Memory B cell (primary cell): ENCODE measurements at places on chromosomes 16 and 17.

DNA sequence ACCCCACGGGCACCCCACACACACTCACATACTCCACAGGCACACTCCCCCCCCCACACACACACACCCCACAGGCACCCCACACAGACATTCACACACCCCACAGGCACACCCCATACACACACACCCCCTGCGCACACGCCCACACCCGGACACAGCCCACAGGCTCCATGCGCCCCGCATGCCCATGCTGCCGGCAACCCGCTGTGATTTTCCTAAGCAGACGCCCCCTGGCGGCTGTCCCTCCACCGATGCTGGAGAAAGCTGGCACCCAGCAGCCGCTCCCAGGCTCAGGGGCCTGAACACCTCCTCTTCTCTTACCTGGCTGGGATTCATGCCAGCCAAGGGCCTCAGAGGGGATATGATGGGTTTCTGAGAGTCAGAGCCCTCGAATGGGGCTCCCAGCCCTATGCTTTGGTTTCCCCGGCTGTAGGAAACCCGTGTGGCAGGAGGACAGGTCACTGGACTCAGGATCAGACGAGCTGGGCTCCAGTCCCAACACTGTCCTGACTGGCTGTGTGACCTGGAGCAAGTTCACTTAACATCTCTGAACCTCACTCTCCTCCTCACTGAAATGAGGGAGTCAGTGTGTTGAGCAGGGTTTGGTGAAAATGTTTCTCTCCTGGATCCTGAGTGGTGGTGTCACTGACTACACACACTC, 19.6 kb upstream of the TNFRSF13B start:
- DNase-seq = peak; percentile 82

DNA sequence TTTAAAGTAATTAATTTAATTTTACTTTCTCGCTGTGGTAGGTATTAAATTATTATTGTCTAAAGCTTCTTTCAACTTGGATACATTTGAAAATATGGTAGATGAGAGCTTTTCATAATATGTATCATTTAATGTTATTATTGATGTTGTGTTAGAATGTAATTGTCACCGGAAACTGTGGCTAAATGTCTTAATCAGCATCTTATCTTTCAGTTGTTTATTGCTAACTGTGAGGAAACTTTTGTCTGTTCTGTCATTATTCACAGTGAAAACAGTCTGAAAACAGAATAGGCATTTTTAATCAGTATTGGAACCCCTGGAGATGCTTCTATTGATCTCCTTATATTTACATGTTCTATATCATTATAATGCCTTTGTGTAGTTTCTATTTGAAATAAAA, 120.7 kb downstream of the STXBP4 start:
- no peak for DNase-seq

DNA sequence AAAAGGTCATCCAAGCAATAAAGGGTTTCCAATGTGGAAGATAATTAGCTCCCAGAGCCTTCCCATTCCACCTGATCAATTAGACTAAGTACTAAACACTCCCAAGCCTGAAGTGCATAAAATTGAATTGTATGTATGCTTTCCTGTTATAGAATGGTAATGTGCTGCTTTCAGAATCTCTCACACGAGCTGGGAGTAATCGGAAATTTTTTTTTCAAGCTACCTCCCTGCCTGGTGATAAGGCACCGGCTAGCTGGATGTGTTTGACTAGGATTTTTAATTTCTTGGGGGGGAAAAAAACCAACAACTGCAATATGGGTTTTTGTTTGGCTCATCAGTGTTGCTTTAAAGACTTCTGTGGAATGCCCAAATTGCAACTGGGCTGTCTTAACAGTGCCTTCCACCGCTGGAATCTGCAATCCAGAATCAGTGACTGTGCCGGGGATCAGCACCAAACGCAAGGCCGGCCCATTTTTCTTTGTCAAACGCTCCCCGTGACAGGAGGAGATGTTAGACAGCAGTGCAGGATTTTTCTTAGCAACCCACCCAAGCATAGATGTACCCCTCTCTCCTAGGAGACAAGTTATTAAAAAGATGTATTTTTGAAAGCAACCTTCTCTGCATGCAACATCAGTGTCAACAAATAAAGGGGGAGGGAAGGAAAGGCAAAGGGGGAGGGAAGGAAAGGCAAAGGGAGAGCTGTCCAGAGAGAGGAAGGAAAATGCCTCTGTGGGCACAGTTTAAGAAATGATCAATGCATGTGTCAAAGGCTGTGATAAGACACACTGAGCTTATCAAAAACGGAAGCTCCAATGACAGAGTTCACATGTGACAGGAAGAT, 387.2 kb downstream of the NPIPA8 start:
- no peak for DNase-seq

DNA sequence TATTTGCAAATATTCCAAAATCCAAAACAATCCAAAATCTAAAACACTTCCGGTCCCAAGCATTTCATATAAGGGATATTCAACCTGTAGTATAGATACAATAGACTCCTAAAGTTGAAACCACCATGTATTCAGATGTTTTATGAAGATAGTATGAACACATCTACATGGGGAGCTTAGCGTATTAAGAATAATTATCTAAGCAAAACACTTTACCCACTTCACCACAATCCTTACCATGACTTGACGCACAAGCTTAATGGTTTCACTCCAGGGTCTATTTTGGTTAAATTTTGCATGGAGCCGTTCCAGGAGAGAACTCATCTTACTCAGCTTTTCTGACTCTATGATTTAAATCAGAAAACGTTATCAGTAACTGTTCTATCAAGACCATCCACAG, 3.5 kb downstream of the MED1 start:
- no peak for DNase-seq

DNA sequence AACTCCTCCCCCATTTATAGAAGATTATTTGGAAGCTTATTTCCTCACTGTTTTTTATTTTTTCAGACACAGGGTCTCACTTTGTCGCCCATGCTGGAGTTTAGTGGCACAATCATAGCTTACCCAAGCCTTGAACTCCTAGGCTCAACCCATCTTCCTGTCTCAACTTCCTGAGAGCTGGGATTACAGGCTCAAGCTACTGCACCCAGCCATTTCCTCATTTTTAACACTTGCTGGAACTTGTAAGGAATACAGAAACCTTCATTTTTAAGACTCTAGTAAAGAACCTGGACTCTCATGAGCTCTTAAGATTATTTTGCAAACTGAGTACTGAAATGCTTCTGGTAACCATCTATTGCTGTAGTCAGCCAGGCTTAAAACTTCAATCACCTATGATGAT, 29.9 kb downstream of the KANSL1 start:
- DNase-seq = no peak

GRCh38 chr17:59853168-59853918, 39.4 kb downstream of the TUBD1 start:
- peak; percentile 52 for DNase-seq

- DNase-seq = no peak
These were observed 44.7 kb downstream of the HS3ST3A1 start for GRCh38 chr17:13557077-13557476.

DNA sequence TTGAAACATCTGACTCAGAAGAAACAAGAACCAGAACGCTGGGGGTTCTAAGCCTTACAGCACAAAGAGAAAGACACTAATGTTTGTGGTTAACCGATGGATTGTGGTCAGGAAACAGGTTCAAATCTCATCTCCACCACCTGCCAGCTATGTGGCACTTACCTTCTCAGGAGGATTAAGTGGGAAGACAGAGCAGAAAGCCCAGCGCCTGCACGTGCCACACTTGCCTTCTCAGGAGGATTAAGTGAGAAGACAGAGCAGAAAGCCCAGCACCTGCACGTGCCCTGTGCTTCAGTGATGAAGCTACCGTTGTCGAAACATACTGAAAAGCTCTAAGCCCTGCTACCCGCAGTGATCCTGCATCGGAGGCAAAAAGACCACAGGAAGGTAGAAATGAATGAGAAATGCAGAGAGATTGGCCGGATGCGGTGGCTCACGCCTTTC, 90.6 kb downstream of the NXN start:
- DNase-seq = no peak

DNA sequence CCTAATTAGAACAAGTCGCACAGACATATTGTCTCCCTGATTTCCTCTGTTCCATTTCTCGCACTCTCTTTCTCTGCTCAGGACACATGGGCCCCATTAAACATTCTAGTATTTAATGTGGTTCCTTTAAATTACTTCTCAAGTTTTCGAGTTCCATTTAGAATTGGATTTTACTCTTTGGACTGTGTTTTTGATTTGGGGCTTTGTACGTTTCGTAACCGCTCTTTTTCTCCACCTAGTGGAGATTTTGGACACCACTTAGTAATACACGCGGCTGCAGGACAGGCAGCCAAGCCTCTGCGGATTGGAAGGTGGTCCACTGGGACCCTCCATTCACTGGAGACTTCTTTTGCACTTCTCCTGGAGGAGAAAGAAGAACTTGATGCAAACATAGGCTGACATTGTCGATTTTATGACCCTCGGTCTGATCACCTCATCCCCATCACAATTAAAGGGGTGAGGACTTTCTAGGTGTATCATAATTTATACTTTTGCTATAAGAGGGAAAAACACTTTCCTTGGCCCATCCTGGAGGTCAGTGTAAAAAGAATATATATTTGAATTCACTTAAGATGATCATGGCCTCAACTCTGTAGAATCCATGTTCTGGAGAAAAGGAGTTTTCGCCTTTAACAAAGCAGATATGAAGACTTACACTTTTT, 85.7 kb downstream of the NOG start:
- DNase-seq = no peak

- peak; percentile 72 for DNase-seq
These were observed at the start of gene TIMP2 for GRCh38 chr17:78925234-78925633. Gene TIMP2 (minus strand): TSS chr17:78925387. CDS start chr17:78925088, 299 bp downstream.

GRCh38 chr17:45357364-45357997, 40.7 kb upstream of the MAP3K14 start:
- DNase-seq = no peak

DNA sequence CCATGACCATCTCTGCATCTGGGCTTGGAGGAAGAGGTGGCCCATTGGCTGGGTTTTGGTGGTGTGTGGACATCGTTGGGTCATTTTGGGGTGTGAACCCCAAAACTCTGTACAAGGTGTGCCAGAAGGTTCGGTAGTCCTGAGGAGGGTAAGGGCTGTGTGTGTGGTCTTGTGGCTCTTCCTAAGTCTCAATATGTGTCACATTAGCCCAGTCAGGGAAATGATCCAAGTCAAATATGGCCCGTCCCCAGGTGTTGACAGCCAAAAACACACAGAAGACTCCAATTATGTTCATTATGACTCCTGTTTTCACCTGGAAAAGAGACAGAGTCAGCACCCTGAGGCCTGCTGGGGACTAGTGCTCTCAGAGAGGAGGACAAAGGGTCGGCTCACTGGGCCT, 27.1 kb downstream of the SLC13A5 start:
- no peak for DNase-seq

GRCh38 chr16:84843149-84844048, 23.6 kb downstream of the CRISPLD2 start:
- DNase-seq = no peak

DNA sequence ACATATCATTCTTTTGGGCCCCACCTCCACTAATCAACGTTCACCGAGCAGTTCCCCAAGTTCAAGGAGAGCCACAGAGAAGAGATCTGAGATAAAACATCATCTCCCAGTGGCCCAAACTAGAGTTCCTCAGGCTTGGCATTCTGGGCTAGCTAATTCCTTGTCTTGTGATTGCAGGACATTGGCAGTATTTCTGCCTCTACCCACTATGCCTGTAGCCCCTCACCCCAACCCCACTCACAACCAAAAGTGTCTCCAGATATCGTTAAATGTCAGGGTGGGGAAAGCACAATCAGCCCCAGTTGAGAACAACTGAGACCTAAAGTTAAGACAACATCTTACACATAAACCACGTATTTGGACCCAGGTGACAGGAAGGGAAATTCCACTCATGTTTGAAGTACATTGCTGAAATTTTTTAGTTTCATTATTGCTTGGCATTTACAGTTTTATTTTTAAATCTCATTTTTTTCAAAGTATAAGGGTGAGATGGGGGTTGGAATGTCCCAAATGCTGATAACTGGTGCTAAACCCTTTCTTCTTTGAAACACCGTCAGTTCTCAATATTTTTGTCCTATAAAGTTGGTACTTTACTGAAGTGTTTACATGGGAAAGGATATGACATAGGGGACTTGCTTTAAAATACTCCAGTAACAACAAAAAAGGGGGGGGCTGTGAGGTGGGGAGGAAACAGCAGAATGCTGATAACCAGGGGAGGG, 13.6 kb downstream of the ZC3H7A start:
- peak; percentile 63 for DNase-seq

- no peak for DNase-seq
These were observed 53.0 kb upstream of the RPL38 start for GRCh38 chr17:74150428-74151025.

DNA sequence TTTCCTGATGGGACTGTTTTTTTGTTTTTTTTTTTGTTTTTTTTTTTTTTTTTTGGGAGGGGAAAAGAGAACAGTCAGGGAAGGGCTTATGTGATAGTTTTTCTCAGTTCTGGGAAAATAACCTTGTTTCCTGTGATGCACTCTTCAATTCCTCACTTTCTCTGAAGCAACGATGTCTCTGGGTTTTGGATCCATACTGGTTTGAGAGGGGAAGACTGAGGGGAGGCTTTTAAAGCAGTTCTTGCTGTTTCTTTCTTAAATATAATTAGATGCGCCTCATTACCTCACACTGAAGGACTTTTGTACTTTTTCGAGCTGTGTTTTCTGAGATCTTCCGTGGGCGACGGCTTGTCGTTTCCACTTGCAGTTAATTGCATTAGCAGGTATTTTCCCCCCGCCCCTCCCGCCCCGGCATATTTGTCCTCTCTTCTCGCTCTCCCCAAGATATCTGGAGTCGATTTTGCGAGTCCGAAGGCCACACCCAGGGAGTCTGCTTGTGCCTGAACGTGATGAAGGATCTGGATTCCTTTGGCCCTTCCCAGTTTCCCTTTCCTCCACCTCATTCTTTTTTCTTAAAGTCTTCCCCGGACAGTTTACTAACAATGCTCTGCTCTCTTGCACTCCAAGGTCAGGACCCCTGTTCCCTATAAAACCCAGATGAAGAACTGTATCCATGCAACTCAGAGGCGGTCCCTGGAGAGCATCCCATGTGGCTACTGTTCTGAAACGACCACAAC, 125.2 kb upstream of the ZFHX3 start:
- DNase-seq = no peak

DNA sequence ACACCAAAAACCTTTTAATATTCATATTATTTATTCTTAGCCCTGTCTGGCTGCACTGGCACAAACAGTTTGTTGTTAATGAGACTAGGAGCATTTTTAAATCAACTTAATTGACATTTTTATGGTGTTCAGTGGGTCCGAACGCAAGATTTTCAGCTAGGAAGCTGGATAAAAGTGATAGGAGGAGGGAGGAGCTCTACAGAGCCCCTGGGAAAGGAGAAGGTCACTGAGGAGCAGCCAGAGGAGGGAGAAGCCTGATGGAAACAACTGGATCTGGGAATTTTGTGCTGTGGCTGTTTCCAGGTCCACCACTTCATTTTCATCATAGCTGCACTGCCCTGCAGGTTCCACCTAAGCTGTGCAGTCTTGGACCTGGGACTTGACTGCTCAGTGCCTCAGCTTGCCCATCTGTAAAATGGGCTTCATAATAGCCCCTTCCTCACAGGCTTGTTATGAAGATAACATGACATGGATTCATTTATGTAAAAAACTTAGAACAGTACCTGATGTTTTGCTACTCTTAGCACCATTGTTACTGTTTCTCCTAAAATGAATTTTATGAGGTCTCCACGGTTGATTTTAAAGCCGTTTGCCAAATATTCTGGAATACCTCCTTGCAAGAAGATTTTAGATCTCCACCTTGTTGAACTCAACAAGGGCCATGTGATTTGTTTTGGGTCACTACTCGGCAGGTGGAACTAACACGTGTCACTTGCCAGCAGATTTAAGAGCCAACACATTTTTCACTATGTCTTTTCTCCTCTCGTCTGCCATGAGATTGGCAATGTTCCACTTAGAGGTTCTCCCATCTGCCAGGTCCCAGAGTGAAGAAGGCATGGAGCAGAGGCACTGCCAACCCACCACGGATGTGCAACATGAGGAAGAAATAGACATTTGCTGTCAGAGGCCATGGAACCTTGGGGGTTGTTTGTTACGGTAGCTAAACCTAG, 18.7 kb upstream of the GRIN2A start:
- no peak for DNase-seq
